Activated CD8-positive, alpha-beta memory T cell treated with anti-CD3 and anti-CD28 coated beads, Interleukin-2, amount 50 U/mL, for 4 hours (primary cell): ENCODE measurements at places on chromosomes 6 and 20.

DNA sequence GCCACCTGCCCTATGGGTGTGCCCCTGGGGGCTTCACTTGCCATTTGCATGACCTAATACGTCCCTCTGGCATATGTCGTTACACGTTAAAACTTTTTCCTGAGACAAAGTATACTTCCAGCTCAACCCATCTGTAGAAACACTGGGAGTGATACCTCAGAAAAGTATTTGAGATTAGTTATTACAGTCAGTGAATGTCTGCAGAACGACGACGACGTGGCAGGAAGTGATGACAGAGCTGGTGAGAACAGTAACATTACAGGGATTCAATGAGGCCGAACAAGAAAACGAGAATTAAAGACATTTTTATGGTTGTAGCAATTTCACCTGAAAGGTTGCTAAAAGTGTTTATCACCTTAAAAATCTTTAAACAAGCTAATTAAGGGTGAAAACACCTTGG lies 40.2 kb downstream of the SASH1 start:
- DNase-seq, result no peak

- no peak for DNase-seq
Observed at GRCh38 chr20:40781327-40782042, 92.4 kb upstream of the MAFB start.

DNA sequence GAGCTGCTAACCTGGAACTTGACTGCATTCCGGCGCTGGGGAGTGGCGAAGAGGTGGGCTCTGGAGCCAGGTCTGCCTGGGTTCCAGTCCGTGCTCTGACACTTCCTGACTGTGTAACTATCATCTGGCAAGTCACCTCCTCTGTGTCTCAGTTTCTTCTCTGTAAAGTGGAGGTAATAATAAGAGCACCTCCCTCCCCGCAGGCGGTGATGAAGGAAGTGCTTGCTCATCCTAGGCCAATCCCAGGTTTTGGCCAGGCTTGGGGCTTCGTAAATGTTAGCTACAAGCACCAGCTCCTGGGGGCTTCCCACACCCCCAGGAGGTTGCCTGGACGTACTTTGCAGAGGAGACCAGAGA lies 32.8 kb downstream of the SNAI1 start:
- no peak for DNase-seq

GRCh38 chr6:44456070-44456965 lies 68.8 kb downstream of the CDC5L start:
- peak; percentile 35 for DNase-seq

GRCh38 chr20:23084282-23084844 lies 1.8 kb downstream of the CD93 start:
- no peak for DNase-seq

DNA sequence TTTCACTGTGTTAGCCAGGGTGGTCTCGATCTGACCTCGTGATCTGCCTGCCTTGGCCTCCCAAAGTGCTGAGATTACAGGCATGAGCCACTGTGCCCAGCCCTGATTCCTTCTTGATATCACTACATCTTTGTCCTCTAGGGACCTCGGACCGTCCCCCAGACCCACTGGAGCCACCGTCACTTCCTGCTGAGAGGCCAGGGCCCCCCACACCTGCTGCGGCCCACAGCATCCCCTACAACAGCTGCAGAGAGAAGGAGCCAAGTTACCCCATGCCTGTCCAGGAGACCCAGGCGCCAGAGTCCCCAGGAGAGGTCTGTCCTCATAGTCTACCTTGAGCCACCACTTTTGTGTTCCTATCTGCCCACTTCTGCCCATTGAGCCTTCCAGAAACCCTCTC lies 14.6 kb downstream of the MAVS start:
- DNase-seq, result no peak

DNA sequence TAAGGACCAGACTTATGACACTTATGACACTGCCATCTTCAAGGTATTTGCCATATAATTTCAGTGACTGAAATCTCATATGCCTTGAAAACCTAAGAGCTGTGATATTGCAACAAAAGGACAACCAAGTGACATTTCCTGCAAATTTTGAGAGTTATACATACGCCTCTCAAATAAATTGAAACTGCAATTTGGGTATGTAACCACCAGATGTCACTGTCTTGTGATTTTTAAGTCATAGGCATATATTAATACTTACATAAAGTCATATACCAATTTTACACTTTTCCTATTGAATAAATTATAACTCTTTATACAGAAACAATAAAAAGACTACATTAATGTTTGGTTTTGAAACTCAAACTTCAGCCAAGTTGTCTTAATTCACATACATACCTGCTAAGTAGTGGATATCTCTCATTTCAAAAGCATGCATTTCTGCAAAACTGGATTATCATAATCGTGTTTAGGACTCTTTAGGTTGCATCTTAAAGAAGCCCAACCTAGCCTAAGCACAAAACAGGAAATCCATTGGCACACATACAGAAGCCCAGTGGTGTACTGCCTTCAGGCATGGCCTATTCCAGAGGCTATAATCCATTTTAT lies 180.2 kb downstream of the PACRG start:
- DNase-seq, result no peak

DNA sequence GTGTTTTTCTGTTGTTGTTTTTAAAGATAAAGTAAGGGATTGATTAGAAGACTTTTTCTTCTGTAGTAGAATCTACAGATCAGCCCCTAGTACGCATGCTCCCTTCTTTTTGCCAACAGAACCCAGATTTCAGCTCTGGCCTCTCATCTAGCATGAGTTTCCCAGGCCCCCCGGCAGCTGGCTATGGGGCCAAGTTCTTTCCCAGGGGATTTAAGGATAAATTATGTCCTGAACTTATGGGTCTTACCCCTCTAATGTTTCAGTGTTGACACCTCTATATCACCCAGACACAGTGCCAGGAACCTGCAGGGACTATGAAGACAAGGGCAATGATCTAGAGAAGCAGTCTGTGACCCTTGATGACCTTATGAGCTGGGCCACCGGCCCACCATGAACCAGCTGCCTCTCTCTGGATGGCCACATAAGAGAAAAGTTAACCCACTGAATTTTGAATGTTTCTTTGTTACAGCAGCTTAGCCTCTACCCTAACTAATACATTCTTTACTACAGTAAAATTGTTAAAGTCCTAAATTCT lies 150.5 kb downstream of the UNC5CL start:
- no peak for DNase-seq

GRCh38 chr6:117215353-117216090 lies 49.8 kb upstream of the VGLL2 start:
- no peak for DNase-seq

DNA sequence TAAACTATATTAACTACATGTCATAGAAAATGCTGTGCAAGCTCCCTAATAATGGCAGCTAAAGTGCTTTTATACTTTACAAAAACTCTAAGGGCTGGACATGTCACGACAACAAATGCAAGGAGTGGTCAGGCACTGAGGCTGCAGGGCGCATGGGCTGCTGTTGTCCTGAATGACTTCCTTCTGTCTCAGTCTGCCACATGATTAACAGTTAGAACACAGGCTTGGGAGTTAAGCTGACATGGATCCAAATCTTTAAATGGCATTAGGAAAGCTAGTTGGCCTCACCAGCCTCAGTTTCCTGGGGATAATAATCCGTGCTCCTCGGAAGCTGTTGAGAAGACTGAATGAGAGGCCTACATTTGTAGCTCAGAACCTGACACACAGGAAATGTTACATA lies 57.4 kb downstream of the PREP start:
- no peak for DNase-seq

DNA sequence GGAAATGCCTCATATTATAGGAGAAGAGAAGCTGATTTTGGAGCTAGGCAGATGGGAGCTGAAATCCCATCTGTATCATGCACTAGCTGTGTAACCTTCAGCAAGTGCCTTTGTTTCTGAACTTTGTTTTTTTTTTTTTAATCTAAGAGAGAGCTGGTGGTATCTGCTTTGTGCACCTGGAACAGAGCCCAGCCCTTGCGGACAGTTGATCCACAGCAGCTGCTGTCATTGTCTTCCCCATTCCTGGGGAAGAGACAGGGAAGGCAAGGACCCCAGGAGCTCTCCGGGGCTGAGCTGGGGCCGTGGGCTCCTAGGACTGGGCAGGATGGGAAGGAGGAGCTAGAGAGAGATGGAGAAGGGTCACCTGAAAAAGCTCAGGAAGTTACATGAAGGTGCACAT lies 92.1 kb downstream of the SYNJ2 start:
- DNase-seq, result no peak
